ENCODE measurements at places on chromosomes 2 and 18. TPM values are rescaled to one million over a fixed set of nuclear protein-coding genes. Genes with fewer than 3 reads are reported as not detected.

The FEV gene
- 0.78 TPM for polyA plus RNA-seq

The C1GALT1C1L gene
- polyA plus RNA-seq = 2.1 TPM

The PER2 gene
- 2.9 TPM for polyA plus RNA-seq

The IL18RAP gene
- polyA plus RNA-seq = 5.8 TPM

The AKAIN1 gene
- not detected for polyA plus RNA-seq

The C1D gene
- polyA plus RNA-seq = 56.5 TPM

The PLB1 gene
- 0.07 TPM for polyA plus RNA-seq

The FAM237A gene
- polyA plus RNA-seq = not detected

The TMEM178A gene
- polyA plus RNA-seq = not detected

The MDH1B gene
- not detected for polyA plus RNA-seq

The STARD6 gene
- not detected for polyA plus RNA-seq

The RBM43 gene
- polyA plus RNA-seq = 3.8 TPM

The CTAGE1 gene
- polyA plus RNA-seq = not detected

The ALPP gene
- polyA plus RNA-seq = 0.03 TPM

The FZD7 gene
- polyA plus RNA-seq = 0.88 TPM

The C2orf81 gene
- polyA plus RNA-seq = not detected

The NAT8 gene
- not detected for polyA plus RNA-seq

The EVX2 gene
- polyA plus RNA-seq = not detected

The KCTD1 gene
- not detected for polyA plus RNA-seq

The LRATD1 gene
- 3.7 TPM for polyA plus RNA-seq

The CIB4 gene
- polyA plus RNA-seq = not detected

The ZFP36L2 gene
- 23.7 TPM for polyA plus RNA-seq

The TDRD15 gene
- not detected for polyA plus RNA-seq

The WDCP gene
- polyA plus RNA-seq = 14.2 TPM

The OSR1 gene
- polyA plus RNA-seq = not detected

The TUBB8B gene
- polyA plus RNA-seq = not detected

The MCEE gene
- polyA plus RNA-seq = 25.6 TPM

The KCNF1 gene
- polyA plus RNA-seq = not detected

The LYG2 gene
- 0.17 TPM for polyA plus RNA-seq

The CRYGD gene
- polyA plus RNA-seq = not detected

The UGT1A10 gene
- not detected for polyA plus RNA-seq

The KCNG2 gene
- not detected for polyA plus RNA-seq

The SERPINE2 gene
- polyA plus RNA-seq = not detected

The NEUROD1 gene
- polyA plus RNA-seq = not detected

The PJVK gene
- 2.1 TPM for polyA plus RNA-seq

The ERICH2 gene
- polyA plus RNA-seq = 1.8 TPM

The PFN4 gene
- polyA plus RNA-seq = not detected

The FOXI3 gene
- polyA plus RNA-seq = not detected

The NOSTRIN gene
- 59.4 TPM for polyA plus RNA-seq

The LCT gene
- polyA plus RNA-seq = 0.03 TPM

Data from K562 (cell line).